Endothelial cell of umbilical vein (primary cell): ENCODE measurements at places on chromosomes 4 and X. TPM values are rescaled to one million over a fixed set of nuclear protein-coding genes. Genes with fewer than 3 reads are reported as not detected.

Gene GABRG1
- not detected in 2 replicates for total RNA-seq

Gene PFKFB1
- total RNA-seq, result 0.16 and 0.20 TPM in 2 replicates

Gene SEPTIN6
- total RNA-seq, result 22.2 and 31.8 TPM in 2 replicates

DNA sequence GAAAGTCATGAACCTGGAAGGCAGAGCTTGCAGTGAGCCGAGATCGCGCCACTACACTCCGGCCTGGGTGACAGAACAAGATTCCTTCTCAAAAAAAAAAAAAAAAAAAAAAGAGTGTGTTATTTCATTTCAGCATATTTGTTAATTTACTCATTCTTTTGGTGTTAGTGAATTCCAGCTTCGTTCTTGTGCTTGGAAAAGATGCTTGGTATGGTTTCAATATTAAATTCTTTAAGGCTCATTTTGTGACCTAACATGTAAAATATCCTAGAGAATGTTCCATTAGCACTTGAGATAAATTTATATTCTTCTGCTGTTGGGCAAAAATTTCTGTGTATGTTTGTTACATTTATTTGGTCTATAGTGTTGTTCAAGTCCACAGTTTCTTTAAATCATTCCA lies 66.8 kb downstream of the SPIN3 start:
- no peak for DNase-seq

GRCh38 chrX:11908371-11908770 lies 150.3 kb downstream of the MSL3 start:
- DNase-seq, result peak; percentile 32
